ENCODE measurements at places on chromosomes 2 and 18.

DNA sequence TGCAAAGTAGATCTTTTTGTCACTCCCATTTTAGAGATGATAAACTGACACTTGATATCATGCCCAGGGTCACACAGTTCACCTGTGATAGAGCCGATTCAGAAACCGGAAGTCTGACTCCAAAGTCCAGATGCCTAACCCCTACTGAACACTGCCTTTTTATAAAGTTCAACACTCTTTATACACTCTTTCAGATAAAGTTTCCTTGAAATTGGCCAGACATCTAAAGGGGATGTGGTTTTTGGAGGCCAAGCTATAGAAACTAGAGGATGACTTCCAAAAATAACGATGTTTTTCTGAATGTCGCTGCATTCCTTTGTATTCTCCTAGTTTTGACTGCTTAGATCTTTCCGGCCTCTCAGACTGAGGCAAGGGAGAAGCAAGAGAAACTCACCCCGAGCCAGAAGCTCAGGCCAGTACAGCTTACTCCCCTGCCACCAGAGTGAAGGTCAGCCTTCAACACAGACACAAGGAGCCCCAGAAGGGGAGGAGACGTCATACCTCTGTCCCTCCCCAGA lies 61.8 kb downstream of the NRP2 start:
- DNase-seq = no peak

DNA sequence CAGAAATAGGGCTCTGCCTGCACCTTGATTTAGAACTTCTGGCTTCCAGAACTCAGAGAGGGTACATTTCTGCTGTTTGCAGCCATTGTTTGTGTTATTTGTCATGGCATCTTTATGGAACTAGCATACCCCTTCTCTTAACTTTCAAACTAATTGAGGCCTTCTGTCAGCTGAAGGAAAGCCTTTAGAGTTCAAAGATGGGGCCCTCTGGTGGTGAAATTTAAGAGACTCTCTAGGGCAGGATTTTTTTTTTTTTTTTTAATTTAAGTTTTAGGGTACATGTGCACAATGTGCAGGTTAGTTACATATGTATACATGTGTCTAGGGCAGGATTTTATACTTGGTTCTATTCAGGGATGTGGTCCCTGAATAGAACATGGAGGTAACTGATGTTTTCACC lies 260.6 kb upstream of the LINC00305 start:
- no peak for DNase-seq

DNA sequence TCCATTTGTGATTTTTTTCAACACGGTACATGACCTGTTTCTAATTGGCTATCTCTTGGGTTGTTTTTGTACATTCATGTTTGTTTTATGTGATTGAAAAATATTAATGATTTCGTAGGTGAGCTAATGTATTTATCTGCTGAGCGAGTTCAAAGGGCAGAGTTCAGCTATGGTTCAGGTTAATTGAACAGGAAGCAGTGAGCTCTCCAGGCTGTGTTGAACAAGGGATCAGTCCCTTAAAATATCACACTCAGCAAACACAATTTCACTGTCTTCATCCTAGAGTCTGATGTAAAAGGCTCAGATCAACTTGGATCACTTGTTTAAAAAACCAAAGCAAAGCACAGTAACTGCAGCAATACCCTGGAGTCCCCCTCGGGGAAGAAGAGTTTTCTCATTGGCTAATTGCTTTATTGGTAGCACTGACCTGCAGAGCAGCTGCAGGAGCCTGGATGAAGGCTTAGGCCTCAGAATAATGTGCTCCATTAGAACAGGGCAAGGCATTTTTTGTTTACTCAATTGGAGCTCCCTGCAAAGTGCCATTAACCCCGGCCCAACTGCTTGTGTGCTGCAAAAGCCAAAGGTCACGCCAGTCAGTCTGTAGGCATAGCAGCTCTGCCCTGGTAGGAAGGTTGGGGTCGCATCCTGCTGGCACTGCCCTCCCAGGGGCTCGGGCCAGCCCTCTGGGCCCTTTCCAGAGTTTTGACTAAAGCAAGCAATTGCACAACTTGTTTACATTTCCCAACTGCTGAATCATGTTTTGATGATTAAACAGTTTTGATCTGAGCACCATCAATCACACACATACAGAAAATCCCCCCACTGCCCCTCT lies 10.5 kb downstream of the ONECUT2 start:
- no peak for DNase-seq

GRCh38 chr18:66550366-66550765 lies 53.5 kb downstream of the CDH19 start:
- no peak for DNase-seq

DNA sequence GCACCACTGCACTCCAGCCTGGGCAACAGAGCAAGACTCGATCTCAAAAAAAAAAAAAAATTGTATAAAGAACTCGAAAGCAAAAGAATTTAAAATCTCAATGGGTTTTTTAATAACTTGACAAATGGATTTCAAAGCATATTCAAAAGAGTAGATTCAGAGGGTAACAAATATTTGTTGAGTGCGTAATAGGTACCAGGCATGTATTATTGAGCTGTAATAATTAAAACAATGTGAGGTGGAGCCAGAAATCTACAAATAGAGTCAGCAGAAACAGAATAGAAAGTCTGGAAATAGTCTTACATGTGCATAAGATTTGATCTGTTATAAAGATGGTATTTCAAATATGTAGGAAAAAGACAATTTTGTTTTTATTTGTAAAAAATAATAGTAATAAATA lies 19.1 kb upstream of the RAB11FIP5 start:
- DNase-seq = no peak

DNA sequence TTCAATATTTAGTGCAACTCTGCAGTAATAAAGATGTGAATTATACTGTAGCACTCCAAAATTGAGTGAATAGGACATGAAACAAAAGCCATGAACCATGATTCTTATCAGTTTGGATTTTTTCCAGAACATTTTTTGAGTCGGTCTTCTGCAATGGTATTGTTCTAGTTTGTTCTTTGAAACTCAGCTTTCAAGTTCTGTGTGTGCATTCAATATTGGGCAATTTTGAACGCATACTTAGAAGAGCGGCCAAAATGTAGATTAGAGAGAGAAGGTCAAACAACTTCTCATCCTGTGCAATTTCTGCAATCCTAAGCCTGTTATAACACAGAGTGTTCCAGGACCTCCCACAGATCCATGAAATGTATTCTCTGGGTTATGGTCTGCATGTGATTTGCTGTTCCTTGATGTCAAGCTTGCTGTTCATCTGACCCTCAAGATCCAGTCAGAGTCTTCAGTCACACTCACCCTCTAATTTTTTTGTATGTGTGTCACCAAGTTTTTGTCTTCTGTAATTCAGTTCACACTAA lies 48.3 kb downstream of the TSPYL6 start:
- no peak for DNase-seq

Measured in activated T-helper 1 cell treated with anti-CD3 and anti-CD28 coated beads, Interleukin-2, amount 50 U/mL, for 16 hours (primary cell).